ENCODE measurements at places on chromosomes 1 and 21.

GRCh38 chr1:108817016-108817415, 39.9 kb downstream of the AKNAD1 start:
- DNase-seq, result no peak

DNA sequence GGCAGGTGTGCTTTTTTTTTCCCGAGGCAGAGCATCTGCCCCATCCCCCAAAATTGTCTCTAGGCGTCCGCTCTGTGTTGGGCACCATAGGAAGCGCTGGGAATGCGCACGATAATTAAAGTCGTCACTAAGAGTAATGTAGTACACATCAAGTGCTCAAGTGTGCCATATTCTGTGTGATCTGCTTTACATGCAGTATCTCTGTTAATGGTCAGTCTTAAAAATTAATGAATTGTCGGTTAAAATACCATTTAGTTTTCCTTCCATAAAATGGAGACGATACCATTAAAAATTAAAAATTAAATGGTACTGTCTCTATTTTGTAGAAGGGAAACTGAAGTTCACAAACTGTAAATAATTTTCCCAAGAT, 544 bp upstream of the CCT8 start:
- no peak for DNase-seq

DNA sequence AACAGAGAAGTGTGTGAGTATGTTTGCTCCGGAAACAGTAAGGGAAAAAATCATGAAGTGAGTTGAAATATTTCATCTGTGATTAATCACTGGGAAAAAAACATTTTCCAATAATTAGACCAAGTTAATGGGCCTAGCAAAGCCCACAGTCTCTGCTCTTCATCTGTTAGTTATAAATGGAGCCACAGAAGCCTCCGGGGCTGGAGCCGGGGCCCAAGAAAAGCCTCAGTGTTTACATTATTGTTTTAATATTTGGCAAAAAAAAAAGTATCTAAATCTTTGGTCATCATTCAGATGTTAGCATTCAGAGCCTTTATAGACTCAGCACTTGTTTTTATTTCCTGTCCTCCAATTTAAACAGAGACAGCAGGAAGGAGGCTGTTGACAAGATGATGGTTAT, 115.0 kb downstream of the UBE2U start:
- no peak for DNase-seq

DNA sequence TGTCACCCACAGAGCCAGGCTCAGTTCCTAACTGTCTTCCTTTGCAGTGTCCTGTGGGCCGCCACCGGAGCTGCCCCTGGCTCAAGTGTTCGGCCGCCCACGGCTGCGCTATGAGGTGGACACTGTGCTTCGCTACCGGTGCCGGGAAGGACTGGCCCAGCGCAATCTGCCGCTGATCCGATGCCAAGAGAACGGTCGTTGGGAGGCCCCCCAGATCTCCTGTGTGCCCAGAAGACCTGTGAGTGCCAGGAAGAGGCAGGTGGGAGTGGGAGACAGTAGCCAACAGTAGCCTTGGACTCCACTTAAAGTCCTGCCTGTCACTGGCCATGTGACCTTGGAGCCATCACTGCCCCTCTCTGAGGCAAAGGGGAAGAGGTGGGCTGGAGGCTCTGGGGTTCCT, 16.6 kb downstream of the BCAN start:
- DNase-seq, result no peak

DNA sequence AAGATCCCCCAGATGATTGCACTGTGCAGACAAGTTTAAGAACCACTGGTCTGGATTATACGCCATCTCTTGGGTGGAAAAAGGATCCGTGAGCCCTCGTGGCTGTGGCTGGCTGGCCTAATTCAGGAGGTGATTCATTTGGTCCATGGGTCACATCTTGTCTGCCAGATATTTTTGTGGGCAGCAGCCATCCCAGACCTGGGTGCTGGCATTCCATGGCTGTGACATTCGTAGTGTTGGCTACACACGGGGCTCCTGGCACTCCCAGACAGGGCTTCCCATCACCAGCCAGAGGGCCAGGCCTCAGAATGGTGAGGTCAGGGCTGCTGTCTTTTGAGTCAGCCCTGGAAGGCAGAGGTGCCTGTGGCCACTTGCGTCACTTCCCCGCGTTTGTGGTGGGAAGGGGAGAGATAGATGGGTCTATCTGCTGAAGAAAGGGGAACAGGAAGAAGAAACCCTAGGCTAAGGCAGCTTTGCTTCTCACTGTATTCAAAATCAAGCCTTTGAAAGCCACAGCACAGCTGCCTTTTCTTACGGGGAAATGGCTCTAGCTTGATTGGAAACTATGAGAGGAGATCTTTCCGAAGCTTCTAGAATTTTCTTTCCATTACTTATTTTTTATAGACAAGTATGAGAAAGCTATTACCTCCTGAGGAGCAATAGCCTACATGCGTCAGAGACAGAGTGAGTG, 32.4 kb downstream of the EIF2D start:
- DNase-seq, result peak; percentile 89

- no peak for DNase-seq
Measured at GRCh38 chr1:32180186-32181060, 948 bp downstream of the TXLNA start.

DNA sequence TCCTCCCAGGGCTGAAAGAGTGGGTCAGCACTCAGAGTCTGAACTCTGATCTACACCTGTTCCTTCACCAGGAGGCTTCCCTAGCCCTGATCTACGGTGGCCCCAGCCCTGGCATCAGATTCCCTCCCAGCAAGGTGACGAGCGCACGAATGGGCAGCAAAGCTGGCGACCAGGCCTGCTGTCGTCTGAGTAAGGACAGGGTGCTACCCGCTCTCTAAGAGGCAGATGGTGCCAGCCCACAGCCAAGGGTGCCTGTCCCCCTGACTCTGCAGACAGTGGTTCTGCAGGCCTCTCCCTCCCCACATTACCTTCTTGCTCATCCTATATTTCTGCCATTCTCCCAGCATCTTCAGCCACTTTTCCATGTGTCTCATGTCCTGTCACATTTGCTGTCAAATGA, 10.3 kb upstream of the SMYD3 start:
- DNase-seq, result no peak

All from GM12864 (cell line).